CD4-positive, alpha-beta T cell (primary cell): ENCODE measurements at places on chromosomes 16 and 17. TPM values are rescaled to one million over a fixed set of nuclear protein-coding genes. Genes with fewer than 3 reads are reported as not detected.

DNA sequence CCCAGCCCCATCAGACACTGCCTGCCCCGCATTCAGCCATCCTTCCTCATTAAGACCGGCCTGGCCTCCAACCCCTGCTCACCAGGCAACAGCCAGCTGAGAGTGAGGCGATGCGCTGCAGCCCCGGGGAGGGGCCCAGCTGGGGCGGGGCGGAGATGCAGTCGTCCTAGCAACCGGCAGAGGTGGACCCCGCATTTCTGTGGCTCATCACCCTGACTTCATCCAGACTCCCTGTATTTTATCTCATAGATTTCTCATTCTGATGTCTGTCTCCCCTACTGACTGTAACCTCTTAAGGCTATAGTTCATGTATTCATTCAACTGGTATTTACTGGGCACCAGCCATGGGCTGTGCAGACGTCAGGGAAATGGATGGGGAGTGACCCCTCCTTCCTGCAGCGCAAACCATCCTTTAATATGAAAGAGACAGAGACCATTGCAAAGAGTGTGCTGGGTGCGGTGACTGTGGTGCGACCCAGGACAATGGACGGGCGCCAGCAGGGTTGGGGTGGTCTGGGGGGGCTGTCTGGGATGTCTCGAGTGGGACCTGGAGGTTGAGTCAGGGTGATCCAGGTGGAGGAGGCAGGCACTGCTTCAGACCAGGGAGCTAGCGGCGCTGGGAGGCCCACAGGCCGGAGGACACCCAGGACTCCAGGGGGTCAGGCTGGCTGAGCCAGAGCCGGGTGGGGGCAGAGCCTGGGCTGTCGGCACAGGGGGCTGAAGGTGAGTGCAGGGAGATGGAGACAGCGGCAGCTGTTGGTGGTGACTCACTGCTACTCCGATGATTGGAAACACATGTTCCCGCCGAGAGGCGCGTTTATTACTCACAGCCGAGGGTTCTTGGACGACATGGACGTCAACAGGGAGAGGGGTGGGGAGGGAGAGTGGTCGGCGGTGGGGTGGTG, 10.5 kb upstream of the TIMP2 start:
- H3K27me3 ChIP-seq: no peaks in the 10 kb centered on the region
- no peak overlapping the region for H3K27ac ChIP-seq
- H3K36me3 ChIP-seq: no peaks in the 10 kb centered on the region
- DNase-seq: no peak
- peaks cover 17% of the 10 kb centered on the region for H3K4me1 ChIP-seq
- no peak overlapping the region for H3K4me3 ChIP-seq

ABCA6 gene
- 0.22 TPM for total RNA-seq

- no peak overlapping the region for H3K4me3 ChIP-seq
- peaks cover 31% of the 10 kb centered on the region for H3K36me3 ChIP-seq
- DNase-seq: no peak
- H3K27ac ChIP-seq: no peak overlapping the region
- H3K27me3 ChIP-seq: no peaks in the 10 kb centered on the region
Measured at GRCh38 chr16:23629516-23629915, 11.6 kb downstream of the PALB2 start.

DNA sequence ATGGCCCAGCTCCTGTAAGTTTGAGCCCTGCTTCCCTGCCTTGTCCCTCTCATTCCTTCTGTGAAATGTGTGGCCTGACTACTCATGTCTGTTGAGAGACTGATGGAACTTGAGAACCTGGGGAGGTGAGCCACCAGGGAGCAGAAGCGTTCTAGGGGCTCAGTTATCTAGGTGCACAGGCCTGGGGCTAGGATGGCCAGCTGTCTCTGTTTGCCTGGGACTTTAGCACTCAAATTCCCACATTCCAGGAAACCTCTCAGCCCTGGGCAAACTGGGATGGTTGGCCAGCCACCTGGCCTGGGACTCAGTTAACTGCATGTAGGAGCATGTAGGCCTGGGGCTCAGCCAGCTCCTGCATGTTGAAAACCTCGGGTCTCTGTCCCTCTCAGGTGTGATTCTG, 9.3 kb upstream of the EPN3 start:
- no peak overlapping the region for H3K27ac ChIP-seq
- no peaks in the 10 kb centered on the region for H3K27me3 ChIP-seq
- no peak overlapping the region for H3K4me3 ChIP-seq
- H3K36me3 ChIP-seq: no peaks in the 10 kb centered on the region

GRCh38 chr16:81823111-81823510, 44.0 kb downstream of the PLCG2 start:
- H3K36me3 ChIP-seq: no peaks in the 10 kb centered on the region
- no peak for DNase-seq
- H3K27me3 ChIP-seq: no peaks in the 10 kb centered on the region
- H3K4me1 ChIP-seq: no peaks in the 10 kb centered on the region
- no peak overlapping the region for H3K27ac ChIP-seq

FOXL1 gene
- total RNA-seq: not detected

- no peak for DNase-seq
- H3K4me1 ChIP-seq: peaks cover 33% of the 10 kb centered on the region
Measured at GRCh38 chr17:75895370-75896155, 1.2 kb downstream of the TRIM65 start.

DNA sequence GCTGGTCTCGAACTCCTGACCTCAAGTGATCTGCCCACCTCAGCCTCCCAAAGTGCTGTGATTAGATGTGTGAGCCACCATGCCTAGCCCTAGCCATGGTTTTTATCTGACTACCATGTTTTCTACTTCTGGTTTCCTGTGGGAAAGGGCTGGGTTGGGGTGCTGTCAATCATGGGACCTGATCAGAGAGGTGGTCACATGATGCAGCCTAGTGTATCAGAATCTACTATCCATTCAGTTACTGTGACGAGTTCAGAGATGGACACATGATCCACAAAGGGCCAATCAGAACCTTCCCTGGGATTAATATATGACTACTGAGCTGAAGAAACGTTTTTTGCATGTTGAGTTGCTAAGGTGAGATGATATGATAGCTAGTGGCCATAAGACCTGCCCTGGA, 59.1 kb downstream of the ABCC6 start:
- no peaks in the 10 kb centered on the region for H3K4me1 ChIP-seq
- no peak for DNase-seq
- H3K4me3 ChIP-seq: no peak overlapping the region
- no peaks in the 10 kb centered on the region for H3K36me3 ChIP-seq
- no peaks in the 10 kb centered on the region for H3K27me3 ChIP-seq

DNA sequence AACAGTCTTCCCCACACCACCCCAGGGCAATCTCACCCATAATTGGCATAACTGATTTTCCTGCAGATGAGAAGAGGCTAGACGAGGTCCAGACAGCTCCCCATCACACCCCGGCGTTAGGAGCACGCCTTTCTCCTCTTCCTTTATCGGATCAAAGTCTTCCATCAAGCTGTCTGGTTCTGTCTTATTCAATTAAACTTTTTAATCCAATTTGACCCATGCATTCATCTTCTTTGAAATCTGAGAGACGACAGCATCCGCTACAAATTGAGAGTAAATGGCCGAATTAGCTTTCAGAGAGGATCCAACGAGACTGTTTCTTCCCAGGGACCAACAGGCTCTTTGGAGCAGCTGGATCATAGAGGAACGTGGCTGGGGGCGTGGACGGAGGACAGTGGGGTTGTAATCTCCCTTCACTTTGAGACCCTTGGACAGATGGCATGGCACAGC, 44.4 kb upstream of the GPRC5B start:
- H3K36me3 ChIP-seq: no peaks in the 10 kb centered on the region
- DNase-seq: no peak
- H3K27me3 ChIP-seq: no peaks in the 10 kb centered on the region
- H3K27ac ChIP-seq: no peak overlapping the region
- H3K4me3 ChIP-seq: no peak overlapping the region
- H3K4me1 ChIP-seq: no peaks in the 10 kb centered on the region
